ENCODE measurements at places on chromosomes 12 and 14. TPM values are rescaled to one million over a fixed set of nuclear protein-coding genes. Genes with fewer than 3 reads are reported as not detected.

The SLC2A13 gene
- 2.5 TPM for total RNA-seq

The ABCC9 gene
- not detected for total RNA-seq

The VPS33A gene
- total RNA-seq, result 25.9 TPM

The TAS2R50 gene
- 0.55 TPM for total RNA-seq

The RNASE2 gene
- not detected for total RNA-seq

The SERPINA1 gene
- total RNA-seq, result not detected

The ACSS3 gene
- total RNA-seq, result not detected

The GLI1 gene
- 1.5 TPM for total RNA-seq

The GPR132 gene
- 46.9 TPM for total RNA-seq

All from activated naive CD4-positive, alpha-beta T cell treated with anti-CD3 and anti-CD28 coated beads, Interleukin-2, amount 10 ng/mL, durations not matched to agents 5 hours and 36 hours (primary cell).